ENCODE measurements at places on chromosomes 16 and 17. TPM values are rescaled to one million over a fixed set of nuclear protein-coding genes. Genes with fewer than 3 reads are reported as not detected.

Gene FOXN1
- not detected for polyA plus RNA-seq

Gene SULT1A2
- polyA plus RNA-seq, result 0.62 TPM

DNA sequence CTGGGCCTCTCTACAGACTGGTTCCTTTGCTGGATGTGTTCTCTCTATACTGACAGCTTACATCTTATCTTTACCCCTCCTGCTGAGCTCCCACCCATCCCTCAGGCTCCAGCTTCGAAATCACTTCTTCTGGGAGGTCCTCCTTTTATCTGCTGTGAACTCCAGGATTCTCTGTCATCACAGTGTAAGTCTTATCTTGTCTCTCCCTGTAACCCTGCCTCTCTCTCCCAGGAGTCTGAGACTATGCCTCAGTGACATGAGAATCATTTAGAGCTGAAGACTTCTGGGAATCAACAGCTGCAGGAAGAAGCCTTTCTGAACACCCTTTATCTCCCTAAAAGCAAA is 148.1 kb upstream of the HS3ST3A1 start:
- DNase-seq, result no peak

Gene TMEM88
- 20.7 TPM for polyA plus RNA-seq

Gene TBC1D3E
- not detected for polyA plus RNA-seq

GRCh38 chr17:51670899-51671298 is 410.6 kb downstream of the UTP18 start:
- no peak for DNase-seq

- DNase-seq, result no peak
These were observed 151.0 kb upstream of the SALL1 start for GRCh38 chr16:51302042-51302441.

Gene WFDC1
- 0.77 TPM for polyA plus RNA-seq

- DNase-seq, result no peak
These were observed 238.8 kb downstream of the ZNF423 start for GRCh38 chr16:49617016-49617629.
